ENCODE measurements at places on chromosomes 3 and 15.

DNA sequence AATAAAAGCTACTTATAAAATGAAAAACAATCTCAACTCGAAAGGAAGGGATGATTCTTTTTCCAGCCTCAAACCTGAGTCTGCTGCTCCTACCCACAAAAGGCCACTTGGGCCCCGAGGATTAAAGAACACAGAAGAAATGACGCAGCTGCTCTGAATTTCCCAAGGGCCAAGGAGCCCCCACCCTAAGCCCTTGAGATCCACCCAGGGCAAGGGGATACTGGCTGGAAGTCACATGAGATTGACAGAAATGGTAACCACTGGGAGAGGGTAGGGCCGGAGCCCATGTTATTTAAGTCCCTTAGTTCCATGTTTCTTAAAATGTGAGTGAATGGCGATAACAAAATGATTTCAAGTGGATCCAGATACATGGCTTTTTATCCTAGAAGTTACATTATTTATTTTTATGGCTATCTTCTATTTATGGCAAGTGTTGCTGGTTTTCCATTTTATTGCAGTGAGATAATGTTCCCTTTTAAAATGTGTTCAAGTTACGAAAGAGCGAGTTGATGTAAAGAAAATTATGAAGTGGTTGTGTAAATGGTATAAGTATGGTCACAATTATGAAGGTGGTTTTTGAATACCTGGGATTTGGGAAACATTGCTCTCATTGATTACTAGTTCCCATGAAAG, 16.8 kb downstream of the IGDCC4 start:
- no peak for DNase-seq

DNA sequence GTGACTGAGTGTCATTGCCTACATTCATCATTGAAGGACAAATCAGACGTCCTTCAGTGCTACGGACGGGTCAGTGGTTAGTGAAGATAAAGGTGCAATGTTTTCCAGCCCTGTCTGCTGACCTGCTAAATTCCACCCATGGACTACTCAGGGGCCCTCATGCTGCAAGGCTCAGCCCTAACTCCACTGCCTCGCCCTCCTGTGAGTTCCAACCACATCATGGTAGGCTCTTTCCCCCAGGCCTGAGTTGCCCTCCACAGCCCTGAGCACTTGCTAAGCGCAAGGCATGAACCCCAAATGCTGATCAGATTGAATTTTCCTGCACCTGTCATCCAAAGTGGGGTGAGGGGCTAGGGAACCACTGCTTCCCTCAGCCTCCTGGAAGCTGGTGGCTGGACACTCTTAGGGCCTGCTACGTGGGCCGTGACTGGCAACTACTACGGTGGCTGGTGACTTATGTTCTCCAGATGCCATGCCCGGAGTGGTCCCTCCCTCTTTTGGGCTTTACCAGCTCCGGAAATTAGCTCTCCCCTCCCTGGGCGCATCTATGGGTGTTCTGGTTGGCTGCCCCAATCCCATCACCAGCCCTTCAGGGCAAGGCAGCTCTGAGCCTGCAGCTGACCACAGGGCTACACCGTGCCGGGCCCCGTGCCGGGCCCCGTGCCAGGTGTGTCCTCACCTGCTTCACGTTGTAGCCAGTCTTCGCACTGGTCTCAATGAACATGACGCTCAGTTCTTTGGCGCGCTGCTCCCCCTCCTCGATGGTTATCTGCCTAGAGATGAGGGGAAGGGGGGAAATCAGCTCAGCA, 32.1 kb downstream of the SRPRB start:
- DNase-seq = no peak

- DNase-seq = no peak
Observed at GRCh38 chr3:98567666-98568270, 25.6 kb downstream of the CPOX start.

DNA sequence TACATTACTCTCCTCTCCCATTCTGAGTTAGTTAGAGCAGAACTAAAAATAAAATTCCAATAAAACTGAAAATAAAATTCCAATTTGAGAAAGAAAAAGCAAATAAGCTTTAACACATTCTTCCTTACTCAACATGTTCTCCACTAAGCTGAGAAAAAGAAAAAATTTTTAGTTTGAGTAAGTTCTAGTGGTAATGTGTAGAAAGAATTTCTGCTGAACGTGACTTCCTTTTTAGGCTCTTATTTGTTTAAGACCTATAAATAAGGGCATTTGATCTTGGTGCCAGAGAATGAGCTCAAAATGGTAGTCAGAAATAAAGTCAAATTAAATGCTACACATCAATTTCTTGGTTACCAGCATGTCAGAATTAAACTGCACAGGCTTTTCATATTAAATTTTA, 57.6 kb upstream of the ABHD10 start:
- no peak for DNase-seq

GRCh38 chr3:125220727-125221429, 8.3 kb upstream of the SLC12A8 start:
- no peak for DNase-seq

GRCh38 chr3:98651780-98652077, 58.3 kb upstream of the CPOX start:
- no peak for DNase-seq

Measured in endothelial cell (in vitro differentiated cells).